ENCODE measurements at places on chromosomes 2 and 18.

DNA sequence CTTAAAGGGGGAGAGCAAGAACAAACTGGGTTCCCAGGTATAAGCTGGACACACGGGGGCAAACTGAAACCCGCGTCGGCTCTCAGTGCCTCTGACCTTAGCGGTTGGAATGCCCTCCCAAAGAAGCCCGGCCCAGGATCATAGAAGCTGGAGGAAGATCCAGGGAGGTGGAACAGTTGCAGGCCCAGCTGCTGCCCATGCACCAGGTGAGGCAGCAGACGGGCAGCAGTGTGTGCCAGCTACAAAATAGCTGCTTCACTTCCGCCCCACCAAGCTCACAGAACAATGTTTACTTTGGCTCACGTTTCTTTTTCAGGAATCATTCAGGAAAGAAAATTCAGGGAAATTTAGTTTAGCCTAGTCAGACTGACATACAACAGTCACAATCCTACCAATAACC lies 3.9 kb upstream of the ERMN start:
- DNase-seq: no peak

GRCh38 chr2:27123302-27124150 lies at the start of gene ABHD1:
Gene ABHD1 (plus strand): TSS chr2:27123815. CDS start chr2:27123949, 134 bp downstream.
- DNase-seq: no peak

DNA sequence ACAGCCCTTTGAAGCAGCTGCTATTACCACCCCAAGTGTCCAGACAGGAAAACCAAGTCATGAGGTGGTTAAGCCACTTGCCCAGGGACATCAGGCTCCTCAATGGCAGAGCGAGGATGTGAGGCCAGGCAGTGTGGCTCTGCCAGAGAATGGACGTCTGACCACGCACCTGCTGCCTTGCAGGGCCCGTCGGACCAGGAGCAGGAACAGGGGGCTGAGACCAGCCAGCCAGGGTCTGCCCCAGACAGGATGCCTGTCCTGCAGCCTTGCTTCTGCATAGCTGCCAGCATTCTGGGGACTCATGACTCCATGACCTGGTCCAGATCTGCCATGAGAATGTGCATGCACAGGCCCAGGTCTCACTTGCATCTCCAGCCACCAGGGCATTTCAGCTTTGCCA lies 52.0 kb downstream of the BCL2L11 start:
- DNase-seq: no peak

- no peak for DNase-seq
Observed at GRCh38 chr2:24237313-24237712, 62.5 kb downstream of the FAM228A start.

GRCh38 chr2:227221120-227221519 lies 56.7 kb downstream of the COL4A3 start:
- DNase-seq: no peak

DNA sequence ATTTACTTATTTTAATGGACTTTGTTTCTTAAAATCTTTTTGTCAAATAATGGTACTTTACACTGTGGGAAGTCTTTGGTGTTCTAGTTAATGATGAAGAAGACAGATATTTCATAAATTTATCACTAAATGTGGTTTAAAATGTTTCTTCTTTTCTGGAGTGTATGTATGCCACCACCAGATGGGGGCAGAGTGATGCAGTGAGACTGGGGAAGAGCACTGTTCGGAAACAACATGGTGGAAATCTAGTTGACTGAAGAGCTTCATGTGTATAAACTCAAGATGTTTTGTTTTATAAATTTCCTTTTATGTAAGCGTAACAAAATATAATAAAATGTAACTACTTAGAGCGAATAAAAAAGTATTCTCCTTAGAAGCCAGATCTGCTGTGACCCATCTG lies 195.1 kb downstream of the KCNE4 start:
- DNase-seq: no peak

- no peak for DNase-seq
Observed at GRCh38 chr2:82257796-82258555, 1953.4 kb upstream of the LRRTM1 start.

DNA sequence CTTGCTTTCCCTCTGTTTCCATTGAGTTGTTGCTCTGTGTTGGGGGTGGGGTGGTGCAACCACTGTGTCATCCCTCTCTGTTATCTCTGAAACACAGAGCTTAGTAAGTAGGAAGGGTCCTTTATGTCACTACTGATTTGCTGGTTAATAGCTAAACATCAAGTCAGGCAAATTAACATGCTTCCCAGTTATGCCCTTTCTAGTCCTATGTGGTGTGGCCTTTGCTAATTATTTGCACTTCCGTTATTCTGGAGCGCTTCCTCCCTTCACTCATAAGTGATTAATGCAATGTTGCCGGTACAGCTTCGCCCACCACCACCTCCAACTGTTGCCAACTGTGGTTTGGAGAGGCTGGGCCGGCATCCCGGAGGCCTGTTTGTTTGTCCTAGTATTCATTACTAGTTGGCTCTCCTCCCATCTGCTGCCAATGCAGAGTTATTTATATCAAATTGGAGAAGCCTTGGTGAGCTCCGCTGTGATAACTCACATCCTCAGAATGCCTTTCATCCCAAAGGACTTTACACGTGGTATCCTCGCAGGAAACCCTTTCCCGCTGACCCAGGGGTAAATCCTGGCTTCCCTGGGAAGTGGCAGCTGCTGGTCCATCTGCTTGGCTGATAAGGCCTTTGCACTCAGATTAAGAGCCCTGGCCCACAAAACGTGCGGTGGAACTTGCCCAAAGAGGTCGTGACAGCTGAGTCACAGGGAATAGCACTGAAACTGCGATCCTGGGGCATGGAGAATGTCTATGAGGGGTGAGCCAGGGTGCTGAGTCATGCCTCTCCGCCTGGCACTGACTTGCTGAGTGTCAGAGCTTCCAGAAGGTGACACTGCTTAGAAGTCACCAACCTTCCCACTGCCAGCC lies 72.0 kb upstream of the ZCCHC2 start:
- DNase-seq: peak; percentile 70

DNA sequence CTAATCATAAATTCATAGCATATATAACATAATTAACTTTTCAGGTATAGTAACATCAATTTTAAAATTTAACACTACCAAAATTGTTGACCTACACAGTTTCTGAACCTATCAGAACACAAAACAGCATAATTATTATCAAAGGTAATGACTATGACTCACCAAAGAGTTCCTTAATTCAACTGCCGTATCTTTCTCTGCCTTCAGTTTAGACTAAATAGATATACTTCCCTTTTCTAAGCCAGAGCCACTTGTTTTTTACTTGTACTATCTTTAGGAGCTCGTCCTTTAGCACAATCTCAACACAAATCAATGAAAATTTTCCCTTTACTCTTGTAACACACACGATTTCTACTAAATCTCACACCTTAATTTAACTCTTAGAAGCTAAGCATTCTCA lies 54.4 kb downstream of the CCDC88A start:
- DNase-seq: no peak

- no peak for DNase-seq
Observed at GRCh38 chr2:136250131-136250530, 132.2 kb upstream of the CXCR4 start.

DNA sequence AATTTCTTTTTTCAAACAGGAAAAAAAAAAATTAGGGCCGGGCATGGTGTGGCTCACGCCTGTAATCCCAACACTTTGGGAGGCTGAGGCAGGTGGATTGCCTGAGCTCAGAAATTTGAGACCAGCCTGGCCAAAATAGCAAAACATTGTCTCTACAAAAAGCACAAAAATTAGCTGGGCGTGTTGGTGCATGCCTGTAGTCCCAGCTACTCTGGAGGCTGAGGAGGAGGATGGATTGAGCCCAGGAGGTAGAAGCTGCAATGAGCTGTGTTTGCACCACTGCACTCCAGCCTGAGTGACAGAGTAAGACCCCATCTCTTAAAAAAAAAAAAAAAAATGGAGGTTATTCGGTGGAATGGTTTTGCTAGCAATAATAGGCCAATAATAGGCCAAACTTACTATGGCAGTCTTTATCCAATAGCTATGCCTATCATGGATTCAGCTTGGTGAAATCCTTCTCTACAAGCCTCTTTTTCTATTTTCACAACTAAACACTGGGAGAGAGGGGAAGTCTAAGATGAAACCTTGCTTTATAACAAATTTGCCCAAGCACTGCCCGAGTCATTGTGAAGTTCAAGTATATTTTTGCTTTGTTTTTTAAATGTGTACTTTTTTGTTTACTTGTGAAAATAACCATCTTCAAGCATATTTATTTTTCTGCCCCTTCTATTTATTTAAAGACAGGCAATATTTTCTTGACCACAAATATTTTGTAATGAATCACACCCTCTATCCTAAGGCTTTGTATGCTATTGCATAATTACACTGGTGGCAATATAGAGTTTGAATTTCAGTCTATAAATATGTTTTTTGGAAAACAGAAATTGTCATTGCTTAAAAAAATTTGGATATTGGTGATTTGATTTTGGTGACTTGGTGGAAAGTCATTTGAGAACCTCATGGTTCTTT lies 20.0 kb upstream of the KYNU start:
- DNase-seq: no peak

DNA sequence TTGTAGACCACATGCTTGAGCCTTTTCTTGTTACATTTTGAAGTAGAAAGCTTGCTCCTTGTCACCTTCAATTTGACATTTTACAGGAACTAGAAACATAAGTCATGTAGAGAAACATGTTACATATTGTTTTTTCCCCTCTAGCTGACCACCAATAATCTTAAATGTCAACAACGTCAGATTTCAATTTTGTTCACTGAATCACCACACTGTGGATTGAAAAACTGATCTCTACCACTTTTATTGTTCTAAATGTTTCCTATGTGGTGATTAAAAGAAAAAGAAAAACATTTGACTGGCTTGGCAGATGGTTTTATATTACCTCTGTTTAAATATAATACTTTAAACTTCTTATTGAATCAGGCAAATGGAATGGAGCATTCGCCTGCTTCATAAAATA lies 87.7 kb downstream of the DSEL start:
- DNase-seq: no peak

DNA sequence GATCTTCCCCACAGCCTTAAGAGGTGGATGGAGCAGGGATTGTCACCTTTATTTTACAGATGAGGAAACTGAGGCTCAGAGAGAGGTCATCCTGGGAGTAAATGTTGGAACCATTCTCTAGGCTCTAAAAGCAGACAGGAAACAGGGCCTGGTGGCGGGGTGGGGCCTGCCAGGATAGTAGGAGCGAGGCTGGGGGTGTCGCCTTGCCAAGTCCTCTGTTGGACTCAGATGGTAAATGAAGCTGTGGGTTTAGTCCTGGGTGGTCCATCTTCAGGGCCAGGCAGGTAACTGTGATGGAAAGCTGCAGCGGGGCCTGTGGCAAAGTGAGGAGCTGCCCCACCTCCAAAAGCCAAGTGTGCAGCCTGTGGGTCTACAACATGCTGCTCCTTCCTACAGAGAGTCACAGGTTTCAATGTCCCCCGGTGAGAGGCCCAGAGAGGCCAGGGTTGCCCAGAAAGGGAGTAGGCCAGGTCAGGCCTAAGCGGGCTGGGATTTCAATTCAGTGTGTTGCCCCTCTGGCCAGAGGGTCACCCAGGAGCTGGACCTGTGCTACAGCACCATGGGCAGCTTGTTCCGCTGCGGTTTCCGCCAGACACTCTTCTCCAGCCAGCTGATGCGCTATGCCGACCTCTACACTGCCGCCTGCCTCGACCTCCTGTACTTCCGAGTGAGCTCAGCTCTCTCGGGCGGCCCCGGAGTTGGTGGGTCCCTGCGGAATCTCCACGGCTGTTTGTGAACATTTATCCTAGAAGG lies 6.6 kb downstream of the NT5DC4 start:
- DNase-seq: no peak

- DNase-seq: no peak
Observed at GRCh38 chr18:21914739-21915319, 174.2 kb downstream of the MIB1 start.

DNA sequence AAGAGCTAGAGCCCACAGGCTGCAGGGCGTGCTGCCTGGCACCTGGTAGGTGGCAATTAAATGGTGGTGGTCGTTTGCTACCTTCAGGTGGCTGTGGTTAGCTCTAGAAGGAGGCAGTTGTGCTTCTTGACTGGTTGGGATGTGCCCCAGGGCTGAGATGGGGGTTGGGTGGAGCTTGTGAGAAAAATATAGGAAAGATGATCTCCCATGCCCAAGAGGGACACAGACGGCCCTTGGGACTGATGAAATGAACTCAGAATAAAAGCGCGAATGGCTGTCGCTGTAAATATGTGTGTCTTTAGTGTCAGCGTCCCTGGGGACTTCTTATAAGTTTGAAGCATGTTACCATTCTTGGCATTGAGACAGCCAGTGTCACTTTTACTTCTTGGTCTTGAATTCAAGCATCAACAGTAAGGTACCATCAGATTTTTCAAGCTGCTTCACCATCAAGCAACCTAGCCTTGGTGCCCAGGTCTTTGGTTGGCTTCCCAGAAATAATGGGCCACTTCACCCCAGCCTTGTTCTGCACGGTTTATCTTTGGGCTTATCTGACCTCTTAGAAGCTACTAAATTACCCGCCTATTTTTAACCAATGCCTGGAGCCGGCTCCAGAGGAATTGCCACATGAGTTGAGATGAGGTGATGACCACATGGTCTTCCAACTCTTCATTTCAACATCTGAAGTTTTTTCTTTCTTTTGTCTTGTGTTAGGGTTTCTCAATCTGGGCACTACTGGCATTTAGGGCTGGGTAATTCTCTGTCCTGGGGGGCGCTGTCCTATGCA lies 11.9 kb downstream of the LRRFIP1 start:
- no peak for DNase-seq

DNA sequence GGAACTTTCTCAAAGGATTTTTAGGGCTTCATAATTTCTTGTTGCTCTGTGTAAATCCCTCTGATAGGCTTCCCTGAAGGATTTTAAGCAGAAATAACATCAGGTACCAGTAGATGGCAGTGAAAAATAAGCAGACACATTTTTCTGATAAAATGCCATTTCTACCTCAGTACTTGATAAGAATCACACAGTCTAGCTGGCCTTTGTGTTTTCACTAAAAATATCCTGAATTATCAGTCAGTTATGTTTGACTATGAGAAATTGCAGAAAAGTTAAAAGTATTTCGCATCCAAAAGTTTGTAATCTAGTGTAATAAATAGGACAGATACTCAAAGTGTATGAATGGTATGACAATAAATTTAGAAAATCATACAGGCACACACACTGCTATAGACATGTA lies 68.7 kb downstream of the DNAJC10 start:
- no peak for DNase-seq

DNA sequence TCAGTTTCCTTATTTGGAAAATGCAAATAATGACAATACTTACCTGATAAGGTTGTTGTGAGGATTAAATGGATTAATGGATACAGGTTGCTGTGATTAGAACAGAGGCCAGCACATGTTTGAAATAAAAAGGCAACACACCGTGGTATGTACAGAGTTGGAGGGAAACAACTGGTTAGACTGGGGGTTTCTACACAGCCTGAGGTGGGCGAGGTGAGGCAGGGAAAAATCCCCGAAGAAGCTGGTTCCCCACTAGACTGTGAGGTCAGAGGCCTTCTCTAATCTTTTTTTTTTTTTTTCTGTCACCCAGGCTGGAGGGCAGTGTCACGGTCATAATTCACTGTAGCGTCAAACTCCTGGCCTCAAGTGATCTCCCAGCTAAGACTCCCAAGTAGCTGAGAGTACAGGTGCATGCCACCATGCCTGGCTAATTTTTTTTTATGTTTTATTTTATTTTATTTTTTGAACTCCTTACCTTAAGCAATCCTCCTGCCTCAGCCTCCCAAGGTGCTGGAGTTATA lies 1.2 kb upstream of the E2F6 start:
- DNase-seq: no peak
